ENCODE measurements at places on chromosomes 13 and 19. TPM values are rescaled to one million over a fixed set of nuclear protein-coding genes. Genes with fewer than 3 reads are reported as not detected.
A peak's percentile ranks its signal among the peaks of the same experiment; 100 is the strongest.

GRCh38 chr19:11554160-11554559, 4.9 kb downstream of the ELOF1 start:
- DNase-seq: no peak

DNA sequence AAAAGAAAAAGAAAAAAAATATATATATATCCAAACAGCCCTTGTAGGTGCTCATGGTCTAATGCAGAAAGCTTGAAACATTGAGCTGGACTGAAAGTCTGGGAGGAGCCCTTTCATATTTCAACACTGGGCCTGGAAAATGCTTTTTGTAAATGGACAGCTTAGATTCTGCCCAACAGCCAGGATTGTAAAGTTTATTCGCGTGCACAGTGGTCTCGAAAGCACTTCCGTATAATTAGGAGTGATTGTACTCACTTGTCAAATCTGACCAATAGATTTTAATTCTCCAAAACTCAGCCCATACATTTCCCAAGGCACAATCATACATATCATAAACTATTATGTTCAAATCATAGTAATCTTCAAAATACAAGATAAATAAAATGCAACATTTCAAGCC, 260.1 kb downstream of the COL4A1 start:
- DNase-seq: no peak

- peak; percentile 16 for DNase-seq
Measured at GRCh38 chr19:49056101-49056901, 1.2 kb downstream of the CGB7 start.

DNA sequence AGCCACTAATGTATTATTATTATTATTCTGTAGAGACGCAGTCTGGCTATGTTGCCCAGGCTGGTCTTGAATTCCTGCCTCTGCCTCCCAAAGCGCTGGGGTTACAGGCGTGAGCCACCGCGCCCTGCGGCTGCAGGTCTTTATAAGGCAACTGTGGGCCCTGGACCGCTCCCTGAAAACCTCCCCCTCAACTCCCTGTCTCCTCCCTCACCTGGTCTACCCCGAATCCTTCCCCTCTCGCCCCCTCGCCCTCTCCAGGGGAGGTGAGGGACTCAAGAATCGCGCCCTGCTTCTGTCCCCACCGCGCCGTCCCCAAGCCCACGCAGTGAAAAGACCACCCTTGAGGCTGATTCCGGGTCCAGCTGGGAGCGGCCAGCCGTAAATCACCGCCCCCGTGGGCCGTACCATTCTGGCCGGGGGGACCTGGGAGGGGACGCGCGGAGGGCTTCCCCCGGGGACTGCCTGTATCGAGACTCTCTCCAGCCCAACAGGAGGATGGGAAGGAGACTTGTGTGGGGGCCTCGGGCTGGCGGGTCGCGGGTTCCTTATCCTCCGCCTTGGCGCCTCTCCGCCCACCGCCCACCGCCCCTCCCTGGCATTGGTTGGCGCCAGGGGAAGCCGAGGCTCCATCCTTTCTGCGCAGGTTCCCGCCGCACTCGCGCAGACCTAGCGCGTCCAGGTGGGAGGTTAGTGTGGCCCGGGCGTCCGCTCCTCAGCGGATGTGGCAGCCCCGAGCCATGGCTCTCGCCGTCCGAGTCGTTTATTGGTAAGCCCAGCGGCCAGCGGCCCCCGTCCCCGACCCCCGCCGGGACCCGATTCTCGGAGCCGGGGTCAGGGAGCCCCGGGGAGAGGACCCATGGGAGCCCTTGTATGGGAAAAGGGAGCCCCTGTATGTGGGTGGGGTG, at the start of gene SELENOW:
Gene SELENOW, plus strand, starts transcription at position 655 of the 905 bp plus-strand sequence. Its CDS starts 83 bp downstream, at position 738.
- DNase-seq: peak; percentile 93

Gene FCAR
- total RNA-seq: 0.54 TPM

Gene F2RL3
- total RNA-seq: 0.09 TPM

Data from cerebellum (tissue), 4 donors.